ENCODE measurements at places on chromosomes 12 and 14.
A peak's percentile ranks its signal among the peaks of the same experiment; 100 is the strongest.

DNA sequence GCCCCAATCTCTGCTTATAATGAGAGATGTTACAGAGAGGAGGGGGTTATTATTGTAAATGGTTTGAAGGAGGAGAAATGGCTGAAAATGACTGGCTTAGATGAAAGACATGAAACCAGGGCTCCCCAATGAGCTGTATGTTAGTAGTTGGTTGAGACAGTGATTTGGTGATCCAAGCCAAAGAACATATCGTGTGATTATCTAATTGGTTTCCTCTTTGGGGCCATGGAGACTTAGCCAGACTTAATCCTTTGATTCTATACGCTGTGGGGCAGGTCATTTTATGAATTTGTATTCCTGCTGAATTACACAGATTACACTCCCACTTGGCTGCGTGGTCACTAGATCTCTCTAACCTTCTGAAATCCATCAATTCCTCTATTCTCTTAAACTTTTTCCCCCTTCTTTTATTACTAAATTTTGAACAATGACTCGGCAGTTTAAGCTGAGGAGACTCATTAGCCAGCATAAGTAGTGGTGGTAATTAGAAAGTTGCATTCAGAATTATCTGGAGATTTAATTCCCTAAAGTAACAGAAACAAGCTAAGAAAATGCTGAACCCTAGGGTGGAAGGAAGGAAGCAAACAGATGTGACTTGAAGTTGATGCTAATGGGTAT lies 5.3 kb downstream of the TTC8 start:
- DNase-seq: no peak

- no peak for DNase-seq
These were observed 732.9 kb upstream of the TBX3 start for GRCh38 chr12:115416869-115417268.

DNA sequence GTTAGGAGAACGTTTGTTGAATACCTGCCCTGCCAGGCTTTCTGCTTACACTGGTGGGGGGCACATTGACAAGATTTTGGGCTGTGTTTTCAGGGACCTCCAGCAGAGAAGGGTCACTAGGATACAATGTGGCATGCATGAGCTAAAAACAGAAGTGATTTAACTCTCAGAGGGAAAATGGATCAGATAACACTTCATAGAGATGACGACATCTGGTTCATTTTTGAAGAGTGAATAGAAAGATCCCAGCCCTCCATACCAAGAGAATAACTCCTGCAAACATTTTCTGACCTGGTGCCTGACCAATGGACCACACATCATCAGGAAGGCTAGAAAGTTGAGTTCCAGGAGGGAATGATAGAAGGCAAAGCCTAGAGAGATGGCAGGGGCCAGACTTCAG lies 33.7 kb downstream of the CKB start:
- no peak for DNase-seq

DNA sequence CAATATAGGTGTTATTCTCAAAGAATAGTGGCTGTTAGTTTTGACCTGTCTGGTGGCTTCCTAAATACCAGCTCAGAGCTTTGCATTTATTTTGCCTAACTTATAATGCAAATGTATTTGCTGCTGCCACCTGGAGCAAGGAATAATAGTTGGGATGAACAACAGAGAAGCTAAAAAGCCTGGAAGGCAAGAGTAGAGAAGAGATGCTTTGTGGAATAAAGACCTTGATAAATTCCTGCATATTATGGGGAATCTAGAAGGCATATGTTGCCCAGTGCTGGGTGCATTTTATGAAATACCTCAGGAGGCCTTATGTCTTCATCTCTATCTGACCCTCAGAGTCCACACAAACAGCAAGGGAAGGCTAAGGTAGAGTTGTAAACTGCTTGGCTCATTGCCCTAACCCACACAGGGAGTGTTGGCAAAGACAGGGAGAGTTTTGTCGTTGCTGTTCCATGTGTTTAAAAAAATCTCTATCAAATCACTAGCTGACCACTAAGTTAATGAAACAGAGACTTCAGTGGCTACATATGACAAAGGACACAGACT lies 53.7 kb upstream of the SCAF11 start:
- DNase-seq: no peak

DNA sequence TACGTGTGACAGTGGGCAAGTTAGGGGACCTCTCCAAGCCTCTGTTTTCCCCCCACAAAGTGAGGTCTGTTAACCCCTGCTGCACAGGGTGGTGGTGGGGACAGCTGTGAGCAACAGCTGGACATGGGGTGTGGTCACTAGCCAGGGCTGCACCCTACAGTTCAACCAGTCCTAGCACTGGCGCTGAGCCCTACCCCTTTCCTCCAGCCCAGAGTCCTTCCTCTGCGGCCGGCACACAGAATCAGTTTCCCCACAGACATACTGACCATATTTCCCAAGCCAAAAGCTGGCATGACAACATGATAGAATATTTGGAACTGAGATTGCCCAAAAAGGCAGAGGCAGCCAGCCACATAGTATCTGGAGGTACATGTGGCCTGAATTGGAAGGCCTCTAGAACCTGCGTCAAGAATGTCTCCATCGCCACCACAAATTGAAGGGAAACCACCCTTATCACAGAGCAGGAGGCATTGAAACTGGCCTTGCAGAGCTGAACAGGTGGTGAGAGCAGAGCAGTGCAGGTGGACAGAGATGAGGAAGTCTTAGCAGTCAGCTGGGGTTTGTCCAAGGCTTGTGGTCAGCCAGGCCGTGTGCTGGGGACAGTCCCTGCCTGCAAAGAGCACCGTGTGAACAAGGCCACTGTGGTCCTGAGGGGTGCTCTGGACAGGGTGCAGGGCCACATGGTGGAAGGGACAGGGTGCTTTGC lies 21.2 kb downstream of the DEGS2 start:
- no peak for DNase-seq

- DNase-seq: no peak
These were observed 260.3 kb upstream of the E2F7 start for GRCh38 chr12:77325511-77326236.

- DNase-seq: no peak
These were observed 30.8 kb downstream of the MIA2 start for GRCh38 chr14:39264558-39264957.

GRCh38 chr12:104957719-104958000 lies 430 bp downstream of the SLC41A2 start:
- no peak for DNase-seq

DNA sequence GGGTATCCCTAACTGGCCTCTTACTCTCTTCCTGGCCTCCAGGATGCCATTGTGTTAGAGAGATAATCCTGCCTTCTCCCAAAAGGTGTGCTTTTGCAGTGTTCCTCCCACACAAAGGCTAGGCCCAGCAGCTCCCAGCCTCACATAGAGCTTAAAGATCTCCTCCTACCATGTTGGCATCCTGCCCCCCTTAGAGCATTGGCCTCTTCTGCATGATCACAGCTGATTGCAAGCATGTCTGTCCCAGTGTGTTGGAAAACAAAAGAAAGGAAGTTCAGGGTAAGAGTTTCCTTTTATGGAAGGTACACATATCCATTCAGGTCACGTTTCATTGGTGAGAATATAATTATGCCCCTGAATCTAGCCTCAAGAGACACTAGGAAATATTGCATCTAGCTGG lies 405.4 kb downstream of the TMTC2 start:
- no peak for DNase-seq

- DNase-seq: peak; percentile 81
These were observed at the start of gene IGFBP6 for GRCh38 chr12:53097564-53098353. Gene IGFBP6 (plus strand): TSS chr12:53097667. CDS start chr12:53097718, 51 bp downstream.

DNA sequence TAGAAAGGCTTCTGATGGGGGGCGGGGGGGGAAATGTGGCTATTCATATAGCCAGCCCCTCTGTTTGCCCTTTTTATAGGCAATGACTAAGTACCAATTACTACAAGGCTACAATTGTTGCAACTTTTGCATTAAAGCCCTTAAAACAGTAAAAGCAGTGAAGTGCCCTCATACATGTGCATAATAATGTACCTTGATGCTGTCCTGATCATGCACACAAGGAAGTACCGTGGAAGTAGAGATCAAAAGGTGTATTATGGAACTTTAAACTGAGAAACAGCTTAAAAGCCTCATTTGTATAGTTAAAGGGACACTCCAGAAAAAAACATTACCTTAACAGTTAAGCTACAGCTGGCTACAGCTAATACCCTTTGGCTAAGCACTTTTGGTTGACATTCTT lies 111.8 kb downstream of the PLEKHG7 start:
- DNase-seq: no peak

DNA sequence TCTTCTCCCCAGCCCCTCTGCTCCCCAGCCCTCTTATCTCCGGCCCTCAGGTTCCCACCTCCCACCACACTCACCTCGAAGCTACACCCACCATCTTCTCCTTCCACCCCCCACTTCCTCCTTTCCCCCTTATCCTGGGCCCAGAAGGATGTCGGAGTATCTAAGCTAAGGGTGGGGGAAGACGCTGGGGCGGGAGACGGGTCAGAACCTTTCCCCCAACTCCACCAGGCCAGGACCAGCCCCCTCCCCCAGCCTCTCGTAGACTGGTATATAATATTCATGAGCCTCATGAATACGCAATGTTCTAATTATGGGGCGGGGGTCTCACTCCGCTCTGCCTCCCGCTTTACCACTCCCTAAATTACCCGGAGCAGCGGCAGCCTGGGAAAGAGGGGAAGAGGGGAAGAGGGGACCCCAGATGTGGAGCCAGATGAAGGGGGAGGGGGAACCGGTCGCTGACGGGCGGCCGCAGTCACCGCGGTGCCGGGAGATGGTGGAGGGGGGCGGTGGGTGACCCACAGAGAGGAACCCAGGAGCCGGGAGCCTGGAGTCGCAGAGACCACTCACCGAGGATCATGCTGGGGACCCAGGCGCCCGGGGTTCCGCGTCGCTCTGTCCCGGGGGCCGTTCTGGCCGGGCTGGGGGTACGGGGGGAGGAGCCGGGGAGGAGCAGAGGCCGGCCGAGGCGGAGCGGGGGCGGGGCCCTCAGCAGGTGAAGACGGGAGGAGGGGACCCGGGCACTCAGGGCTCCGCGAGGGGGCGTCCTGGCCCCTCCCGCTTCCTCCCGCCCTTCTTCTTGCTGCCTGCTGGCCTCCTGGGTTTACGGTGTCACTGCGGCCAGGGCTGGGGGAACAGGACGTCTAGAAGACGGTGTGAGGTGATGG lies 6.4 kb upstream of the ZNF385A start:
- no peak for DNase-seq
